ENCODE measurements at places on chromosomes 11 and 22. TPM values are rescaled to one million over a fixed set of nuclear protein-coding genes. Genes with fewer than 3 reads are reported as not detected.

DNA sequence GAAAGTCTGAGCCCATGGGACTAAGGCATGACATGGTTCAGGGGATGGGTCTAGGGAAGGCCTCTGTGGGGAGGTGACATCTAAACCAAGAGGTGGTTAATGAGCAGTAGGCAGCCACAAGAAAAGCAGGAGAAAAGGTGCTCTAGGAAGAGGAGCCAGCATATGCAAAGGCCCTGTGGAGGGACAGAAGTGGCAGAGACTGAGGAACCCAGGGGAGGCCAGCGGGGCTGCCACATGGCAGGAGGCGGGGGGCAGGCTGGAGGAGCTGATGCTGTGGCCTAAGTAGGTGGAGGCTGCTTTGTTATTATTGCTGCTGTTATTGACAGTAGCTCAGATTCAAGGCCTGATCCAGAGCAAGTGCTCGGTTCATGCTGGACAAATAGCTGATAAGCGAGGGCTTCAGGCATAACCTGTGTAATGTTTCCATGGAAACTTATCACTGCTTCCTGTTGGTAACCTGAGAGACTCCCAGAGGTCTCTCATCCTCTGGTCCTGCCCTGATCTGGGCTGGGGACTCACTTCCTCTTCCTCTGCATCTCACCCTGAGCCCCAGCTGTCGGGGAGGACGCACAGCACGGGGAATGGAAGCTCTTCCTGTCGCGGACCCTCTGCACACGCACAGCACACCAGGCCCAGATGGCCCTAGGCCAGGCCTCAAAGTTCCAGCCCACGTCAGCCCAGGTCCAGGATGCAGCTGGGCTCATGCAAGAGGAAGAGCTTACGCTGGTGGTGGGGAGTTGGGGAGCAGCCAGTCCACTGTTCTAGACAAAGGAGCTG, 75.2 kb upstream of the TP53I11 start:
- peak; percentile 56 for DNase-seq

DNA sequence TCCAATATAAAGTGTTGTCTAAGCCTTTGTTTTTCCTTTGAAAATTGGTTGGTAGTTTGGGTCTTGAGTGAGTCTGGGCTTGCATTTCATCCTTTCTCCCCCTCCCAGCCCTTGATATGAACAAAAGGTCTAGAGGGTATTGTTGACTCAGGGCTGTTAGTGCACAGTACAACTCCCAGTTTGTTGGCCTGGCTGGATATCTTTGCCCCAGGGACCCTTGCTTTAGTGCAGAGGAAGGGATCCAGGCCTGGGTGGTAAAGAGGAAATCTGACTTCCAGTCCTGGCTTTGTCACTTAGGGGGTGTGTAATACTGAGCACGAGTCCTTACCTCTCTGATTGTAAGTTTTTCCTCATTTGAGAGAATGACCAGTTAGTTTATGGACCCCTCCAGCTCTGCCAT, 330.4 kb downstream of the TMEM135 start:
- no peak for DNase-seq

- no peak for DNase-seq
Observed at GRCh38 chr22:27867953-27868731, 50.9 kb downstream of the PITPNB start.

DNA sequence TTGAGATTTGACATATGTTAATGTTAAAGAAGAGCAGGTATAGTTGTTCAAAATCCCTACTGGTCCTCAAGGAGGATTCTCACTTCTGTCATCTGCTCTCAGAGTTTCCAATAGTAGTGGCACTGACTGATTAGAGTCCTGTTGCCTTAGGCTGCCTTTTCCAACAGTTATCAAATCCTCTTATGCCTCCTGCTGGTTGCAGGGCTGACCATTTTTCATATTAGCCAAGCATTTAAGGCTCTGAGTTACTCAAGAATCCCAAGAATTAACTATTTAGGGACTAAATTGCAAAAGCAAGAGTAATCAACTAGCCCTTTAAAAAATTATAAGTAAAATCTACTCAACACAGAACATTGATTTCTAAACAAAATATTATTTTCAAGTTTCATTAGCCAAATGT, 212.0 kb upstream of the CHORDC1 start:
- peak; percentile 16 for DNase-seq

DNA sequence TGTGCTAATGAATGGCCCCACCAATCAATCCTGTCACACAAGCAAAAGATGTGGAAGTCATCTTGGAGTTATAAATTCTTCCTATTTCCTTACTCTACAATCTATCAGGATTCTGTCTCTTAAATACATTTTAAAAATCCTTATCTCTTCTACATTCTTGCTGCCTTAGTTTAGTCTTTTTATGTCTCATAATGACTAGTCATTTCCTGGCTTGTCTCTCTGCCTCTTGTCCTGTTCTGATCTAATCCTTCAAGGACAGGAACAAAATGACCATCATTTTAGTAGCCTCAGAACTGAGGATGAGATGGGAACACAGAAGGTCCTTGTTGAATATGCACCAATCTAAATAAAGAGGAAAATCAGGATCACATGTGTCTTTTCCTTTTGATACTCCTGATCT, 56.6 kb upstream of the LIN7C start:
- DNase-seq: peak; percentile 79

DNA sequence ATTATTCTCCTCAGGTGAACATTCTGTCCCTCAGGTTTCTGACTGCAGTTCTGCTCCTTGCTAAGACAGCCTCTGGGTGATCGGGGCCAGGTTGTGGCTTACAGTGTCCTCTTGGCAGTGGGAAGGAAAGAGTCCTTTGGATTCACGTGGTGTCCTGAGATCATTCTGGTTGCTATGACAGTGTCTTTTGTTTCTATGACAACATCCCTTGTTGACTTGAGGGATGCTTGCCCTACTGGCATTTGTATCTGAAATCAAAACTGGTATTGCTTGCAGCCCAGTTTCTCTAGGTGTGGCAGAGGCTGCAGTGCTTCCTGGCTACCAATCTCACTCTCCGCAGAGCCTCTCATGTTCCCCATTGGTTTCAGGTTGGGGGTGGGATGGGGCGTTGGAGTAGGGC, 151.8 kb upstream of the CCDC90B start:
- peak; percentile 24 for DNase-seq

DNA sequence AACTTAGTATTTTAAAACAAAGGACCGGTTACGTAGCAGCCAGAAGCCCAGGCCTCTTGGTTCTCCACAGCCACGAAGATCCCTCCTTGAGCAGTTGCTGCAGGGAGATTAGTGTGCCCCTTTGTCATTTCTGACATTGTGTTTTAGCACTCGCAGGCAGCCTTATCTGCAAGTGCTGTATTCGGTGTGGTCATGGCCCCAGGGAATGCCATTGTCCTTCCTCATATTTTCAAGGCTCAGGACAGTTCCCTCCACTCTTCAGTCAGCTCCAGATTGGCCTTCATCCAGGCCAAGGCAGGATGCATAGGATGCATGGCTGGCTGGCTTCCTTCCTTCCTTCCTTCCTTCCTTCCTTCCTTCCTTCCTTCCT, 88.5 kb downstream of the ZBTB16 start:
- no peak for DNase-seq

DNA sequence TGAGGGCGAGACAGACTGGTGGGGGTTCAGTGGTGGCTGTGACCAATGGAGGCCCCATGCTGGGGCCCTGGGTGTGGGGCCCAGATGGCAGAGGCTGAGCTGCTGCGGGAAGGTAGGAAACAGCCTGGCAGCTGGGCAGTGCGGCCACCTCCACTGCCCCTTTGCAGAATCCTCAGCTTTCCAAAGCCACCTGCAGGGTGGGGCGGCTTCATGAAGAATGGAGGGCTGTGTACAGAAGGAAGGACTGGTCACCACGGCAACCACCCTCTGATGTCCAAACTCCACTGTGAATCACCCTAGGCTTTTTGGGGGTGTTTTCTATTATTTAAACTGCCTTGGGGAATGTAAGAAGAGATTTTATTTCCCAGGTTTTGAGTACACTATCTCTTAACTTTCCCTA, 166.3 kb upstream of the NAV2 start:
- no peak for DNase-seq

DNA sequence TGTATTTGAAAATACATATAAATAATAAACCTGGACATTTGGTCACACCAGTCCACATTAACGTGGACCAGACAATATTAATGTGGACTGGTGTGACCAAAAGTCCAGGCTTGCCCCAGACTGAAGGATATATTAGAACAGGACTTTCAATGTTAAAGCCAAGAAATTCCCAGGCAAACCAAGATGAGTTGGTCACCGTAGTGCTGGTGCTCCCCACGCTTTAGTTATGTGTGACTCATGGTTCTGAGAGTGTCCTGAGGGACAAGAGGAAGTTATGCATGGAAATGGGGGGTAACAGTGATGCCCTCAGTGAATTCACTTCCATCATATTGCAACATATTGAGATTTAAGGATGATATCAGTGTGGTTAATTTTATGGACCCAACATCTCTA, 31.4 kb downstream of the POU2AF1 start:
- DNase-seq: peak; percentile 72

- peak; percentile 72 for DNase-seq
Observed at GRCh38 chr11:103863497-103863896, 172.9 kb upstream of the DDI1 start.

- DNase-seq: peak; percentile 7
Observed at GRCh38 chr11:87954476-87954875, 220.8 kb downstream of the RAB38 start.

DNA sequence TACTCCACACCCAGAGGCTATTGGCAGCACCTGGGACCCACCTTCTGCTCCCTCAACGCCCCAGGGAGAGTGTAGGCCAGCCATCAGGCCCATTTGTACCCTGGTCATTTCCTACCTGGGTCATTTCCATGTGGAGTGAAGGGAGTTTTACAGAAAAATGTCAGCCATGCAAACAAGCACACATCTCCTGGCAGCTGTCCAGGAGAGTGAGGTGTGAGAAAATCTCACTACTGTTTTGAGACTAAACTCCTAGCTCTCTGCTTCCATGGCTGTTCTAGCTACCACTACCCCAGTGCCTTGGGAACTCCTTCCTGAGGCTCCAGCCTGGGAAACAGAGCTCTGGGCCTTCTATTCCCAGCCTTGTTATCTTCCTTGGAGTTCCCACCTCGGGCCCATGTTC, 2.8 kb upstream of the TMPRSS13 start:
- DNase-seq: no peak

DNA sequence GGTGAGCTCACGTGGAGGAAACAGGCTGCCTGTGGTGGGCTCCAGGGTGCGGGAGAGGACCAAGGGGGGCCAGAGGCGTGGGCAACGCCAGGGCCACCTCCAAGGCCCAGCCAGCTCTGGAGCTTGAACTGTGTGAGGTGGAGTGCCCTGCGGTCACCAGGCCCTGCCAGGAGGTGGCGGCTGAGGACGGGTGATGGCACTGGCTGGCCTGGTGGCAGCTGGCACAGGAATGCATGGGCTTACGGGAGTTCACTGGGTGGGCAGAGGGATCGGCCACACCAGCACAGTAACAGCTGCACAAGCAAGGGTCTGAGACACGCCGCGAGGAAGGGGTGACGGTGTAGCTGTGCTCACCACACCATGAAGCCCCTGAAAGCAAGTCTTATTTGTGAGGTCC, 15.8 kb downstream of the TOLLIP start:
- no peak for DNase-seq

DNA sequence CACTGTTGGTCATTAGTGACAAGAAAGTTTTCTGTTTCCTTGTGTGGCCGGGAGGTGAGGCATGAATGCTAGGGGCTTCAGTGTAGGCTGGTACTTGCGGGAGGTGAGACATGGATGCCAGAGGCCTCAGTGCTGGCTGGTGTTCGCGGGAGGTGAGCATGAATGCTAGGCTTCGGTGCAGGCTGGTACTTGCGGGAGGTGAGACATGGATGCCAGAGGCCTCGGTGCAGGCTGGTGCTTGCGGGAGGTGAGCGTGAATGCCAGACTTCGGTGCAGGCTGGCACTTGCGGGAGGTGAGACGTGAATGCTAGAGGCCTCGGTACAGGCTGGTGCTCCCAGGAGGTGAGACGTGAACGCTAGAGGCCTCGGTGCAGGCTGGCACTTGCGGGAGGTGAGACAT, 48.4 kb downstream of the ANO1 start:
- DNase-seq: no peak

GRCh38 chr11:1533342-1533725, 38.7 kb downstream of the DUSP8 start:
- no peak for DNase-seq

DNA sequence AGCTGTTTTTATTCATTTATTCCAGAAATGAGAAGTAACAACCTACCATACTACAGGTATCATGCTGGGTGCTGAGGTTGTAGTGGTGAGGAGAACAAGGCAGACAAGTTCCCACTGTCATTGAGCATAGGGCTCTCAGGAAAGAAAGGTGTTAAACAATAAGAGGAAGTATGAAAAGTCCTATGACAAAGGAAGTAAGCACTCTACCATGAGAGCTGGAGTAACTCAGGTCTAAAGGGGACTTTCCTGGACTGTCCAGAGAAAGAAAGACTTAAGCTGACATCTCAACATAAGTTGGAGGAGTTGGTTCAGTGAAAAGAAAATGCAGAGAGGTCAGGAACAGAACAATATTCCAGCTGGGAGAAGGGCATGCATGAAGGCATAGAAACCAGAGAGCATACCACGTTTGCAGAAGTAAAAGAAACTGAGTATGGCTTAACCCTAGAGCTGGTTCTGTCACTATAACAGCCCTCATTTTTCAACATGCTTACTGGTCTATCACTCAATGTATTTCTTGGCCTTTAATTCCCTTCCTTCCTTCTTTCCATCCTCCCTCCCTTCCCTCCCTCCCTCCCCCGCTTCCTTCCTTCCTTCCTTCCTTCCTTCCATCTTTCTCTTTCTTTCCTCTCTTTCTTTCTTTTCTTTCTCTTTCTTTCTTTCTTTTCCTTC, 137.8 kb upstream of the BDNF start:
- no peak for DNase-seq

DNA sequence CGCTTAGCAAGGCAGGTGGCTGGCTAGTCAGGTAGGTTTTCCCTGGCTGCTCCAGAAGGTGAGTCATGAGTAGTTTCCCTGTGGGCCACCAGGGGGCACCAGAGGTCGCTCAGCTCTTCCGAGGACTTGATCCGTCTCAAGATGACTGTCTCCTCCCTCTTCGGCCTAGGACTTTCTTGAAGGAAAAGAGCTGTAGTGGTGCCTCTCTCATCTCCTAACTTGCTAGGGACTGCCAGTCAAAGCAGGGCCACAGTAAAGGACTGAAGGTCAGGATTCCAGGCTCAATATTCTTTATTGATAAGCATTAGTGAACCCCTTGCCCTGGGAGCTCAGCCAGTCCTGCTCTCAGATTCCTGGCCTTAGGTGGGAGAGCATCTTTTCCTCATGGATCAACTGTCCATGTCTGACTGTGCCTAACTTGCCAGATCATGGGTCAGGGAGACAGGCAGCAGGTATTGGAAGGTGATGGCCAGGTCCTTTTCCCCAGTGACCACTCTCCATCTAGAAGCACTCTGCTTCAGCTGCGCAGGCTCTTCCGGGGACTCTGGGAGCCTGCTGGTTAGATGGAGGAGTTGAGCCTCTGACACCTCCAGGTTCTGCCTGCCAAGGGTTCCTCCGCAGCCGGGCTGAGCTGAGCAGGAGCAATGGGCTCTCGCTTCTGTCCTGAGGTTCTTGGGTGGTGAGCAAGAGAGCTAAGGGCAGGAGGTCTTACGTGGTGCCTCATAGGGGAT, 1.9 kb downstream of the POLD4 start:
- peak; percentile 70 for DNase-seq

PHOX2A gene
- total RNA-seq: not detected

CYTH4 gene
- total RNA-seq: 0.33 TPM

RFPL2 gene
- total RNA-seq: not detected

KCTD21 gene
- total RNA-seq: 5.5 TPM
